ENCODE measurements at places on chromosomes 16 and 17.

DNA sequence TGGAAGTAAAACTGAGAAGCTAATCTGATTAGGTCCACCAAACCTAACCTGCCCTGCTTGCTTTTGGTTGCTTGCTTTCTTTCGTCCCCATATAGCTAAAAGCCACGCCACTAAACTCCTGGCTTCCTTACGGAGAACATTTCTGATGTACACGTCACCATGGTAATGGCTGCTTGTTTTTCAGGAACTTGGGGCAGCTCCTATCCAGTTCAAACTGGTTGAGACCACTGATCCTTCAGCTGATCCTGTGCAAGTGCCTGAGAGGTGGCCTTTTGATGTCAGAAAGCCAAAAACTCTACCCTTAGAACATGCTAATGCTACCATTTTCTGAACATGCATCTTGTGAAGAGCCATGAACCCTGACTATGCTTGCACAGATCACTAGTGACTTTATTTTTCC, 14.4 kb upstream of the DHRS7C start:
- no peak for DNase-seq

DNA sequence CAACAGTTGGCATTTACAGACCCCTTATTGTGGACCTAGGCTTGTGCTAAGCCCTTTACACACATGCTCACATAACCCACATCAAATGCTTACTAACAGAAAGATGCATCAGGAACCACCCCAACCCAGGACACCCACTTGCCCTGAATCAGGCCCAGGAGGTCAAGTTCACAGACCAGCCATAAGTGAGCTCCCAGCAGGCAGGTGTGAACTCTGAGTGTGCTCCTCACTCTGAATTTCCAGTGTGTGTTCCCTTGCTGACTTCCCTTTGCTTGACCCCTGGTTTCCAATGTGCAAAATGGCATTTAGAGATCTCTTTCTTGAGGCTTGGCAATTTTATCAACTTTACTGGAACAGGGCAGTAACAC, 87.0 kb downstream of the BMERB1 start:
- no peak for DNase-seq

DNA sequence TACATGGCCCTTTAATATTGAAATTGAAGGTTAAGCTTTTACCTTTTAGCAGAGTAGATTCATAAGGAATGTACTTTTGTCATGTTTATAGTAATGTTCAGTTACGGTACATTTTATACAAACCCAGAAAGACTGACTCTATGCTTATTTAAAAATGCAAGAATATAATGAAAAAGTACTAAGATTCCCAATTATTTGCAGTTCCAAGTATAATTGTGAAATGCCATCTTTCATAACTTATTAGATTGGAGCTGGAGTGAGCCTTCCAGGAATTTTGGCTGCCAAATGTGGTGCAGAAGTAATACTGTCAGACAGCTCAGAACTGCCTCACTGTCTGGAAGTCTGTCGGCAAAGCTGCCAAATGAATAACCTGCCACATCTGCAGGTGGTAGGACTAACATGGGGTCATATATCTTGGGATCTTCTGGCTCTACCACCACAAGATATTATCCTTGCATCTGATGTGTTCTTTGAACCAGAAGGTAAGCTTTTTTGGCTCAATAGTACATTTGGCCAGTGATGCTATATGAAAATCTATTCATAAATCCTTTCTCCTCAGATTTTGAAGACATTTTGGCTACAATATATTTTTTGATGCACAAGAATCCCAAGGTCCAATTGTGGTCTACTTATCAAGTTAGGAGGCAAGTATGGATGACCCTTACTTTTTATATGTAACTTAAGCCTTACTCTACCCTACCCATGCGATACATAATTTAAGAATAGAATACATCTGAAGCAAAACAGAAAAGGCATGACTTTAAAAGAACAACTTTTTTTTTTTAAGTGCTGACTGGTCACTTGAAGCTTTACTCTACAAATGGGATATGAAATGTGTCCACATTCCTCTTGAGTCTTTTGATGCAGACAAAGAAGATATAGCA, 4.2 kb downstream of the SRSF2 start:
- no peak for DNase-seq

- peak; percentile 70 for DNase-seq
These were observed 82.0 kb upstream of the PLCG2 start for GRCh38 chr16:81696961-81697615.

GRCh38 chr16:3538222-3538621, 37.4 kb downstream of the CLUAP1 start:
- DNase-seq: no peak

- DNase-seq: no peak
These were observed 13.1 kb downstream of the MAP2K3 start for GRCh38 chr17:21297597-21297996.

DNA sequence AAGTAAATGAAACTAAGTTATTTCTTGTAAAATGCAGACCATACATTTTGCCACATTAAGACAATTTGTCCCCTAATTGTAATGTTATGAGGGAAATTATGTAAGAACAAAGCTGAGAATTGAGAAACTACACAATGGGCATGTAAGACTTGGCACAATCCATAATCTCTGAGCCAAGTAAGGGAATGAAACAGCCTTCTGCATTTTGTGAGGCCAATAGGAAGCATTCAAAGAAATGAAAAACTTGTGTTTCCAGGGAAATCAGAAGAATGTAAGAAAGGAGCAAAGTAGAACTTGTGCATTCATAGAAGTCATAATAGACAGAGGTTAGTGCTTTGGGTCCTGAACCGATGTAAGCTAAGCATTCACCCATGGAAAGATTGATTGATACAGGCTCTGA, 1.8 kb downstream of the KRTAP9-4 start:
- DNase-seq: no peak

GRCh38 chr17:19728084-19728495, 11.7 kb upstream of the SLC47A2 start:
- DNase-seq: no peak

GRCh38 chr17:16866436-16866835, 105.5 kb downstream of the TNFRSF13B start:
- no peak for DNase-seq

DNA sequence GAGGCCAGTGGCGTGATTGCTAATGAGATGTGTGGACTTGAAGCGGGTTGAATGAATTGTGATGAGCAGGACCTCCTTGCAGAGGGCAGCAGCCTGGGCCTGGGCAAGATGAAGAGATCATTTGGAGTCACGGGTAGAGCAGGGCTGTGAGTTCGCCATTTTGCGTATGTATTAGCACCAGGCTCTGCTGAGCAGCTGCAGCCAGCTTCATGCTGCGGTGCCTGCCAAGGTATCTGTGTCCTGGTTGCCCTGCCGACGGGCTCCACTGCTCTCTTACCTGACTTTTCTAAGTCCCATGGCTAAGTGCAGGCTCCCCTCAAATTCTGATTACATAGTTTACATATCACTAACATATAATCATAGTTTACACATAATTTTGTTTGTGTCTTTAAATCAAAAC, 295.7 kb downstream of the SNX29 start:
- no peak for DNase-seq
